ENCODE measurements at places on chromosomes 5 and 9. TPM values are rescaled to one million over a fixed set of nuclear protein-coding genes. Genes with fewer than 3 reads are reported as not detected.

- DNase-seq: no peak
These were observed 100.0 kb downstream of the SH3TC2 start for GRCh38 chr5:148962761-148963324.

XRCC4 gene
- 6.7 TPM for total RNA-seq

GRCh38 chr9:124257070-124257843 lies 492 bp upstream of the NEK6 start:
- DNase-seq: no peak

CD74 gene
- 3.9 TPM for total RNA-seq

ZDHHC11 gene
- total RNA-seq: 2.5 TPM

DNA sequence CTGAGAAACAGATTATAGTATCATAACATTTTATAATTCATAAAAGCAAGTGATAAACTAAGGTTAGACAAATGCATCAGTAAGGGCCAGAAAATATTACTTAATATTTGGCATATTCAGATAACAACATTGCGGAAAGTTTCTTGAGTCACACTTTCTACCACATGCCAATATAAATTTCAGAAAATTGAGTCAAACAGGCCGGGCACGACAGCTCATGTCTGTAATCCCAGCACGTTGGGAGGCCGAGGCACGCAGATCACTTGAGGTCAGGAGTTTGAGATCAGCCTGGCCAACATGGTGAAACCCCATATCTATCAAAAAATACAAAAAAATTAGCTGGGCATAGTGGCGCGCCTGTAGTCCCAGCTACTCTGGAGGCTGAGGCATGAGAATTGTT lies 47.1 kb downstream of the SLC38A9 start:
- DNase-seq: no peak

Measured in fibroblast of lung (primary cell).